ENCODE measurements at places on chromosomes 13 and 19.

GRCh38 chr19:7515645-7516151 lies at the start of gene ZNF358:
Gene ZNF358 (plus strand): TSS chr19:7516103. CDS start chr19:7519243, 3,140 bp downstream.
- H3K27me3 ChIP-seq: peaks cover 25% of the 10 kb centered on the region
- peaks cover 4% of the 10 kb centered on the region for H3K36me3 ChIP-seq
- peak within 1 kb of the TSS; percentile 92 for H3K4me3 ChIP-seq
- no peak for DNase-seq
- H3K4me1 ChIP-seq: peaks cover 21% of the 10 kb centered on the region

DNA sequence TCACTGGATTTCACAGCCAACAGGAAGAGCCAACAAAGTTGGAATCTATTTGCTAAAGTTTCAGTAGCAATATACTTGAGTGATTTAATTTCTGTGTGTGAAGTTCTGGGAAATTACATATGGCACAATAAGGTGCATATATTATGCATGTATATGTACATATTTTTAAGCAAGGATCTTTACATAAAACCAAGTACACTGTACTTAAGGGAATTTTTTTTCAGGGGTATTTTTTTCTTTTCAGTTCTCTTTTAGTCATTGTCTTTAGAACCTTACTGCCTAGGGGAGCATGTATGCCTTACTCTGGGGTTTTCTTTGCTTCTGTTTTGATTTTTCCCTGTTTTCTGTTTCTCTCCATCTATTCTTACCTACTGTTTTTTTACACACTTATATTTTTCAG lies 7.4 kb downstream of the RAP2A start:
- no peak for DNase-seq
- H3K4me3 ChIP-seq: no peak overlapping the region
- no peaks in the 10 kb centered on the region for H3K27me3 ChIP-seq
- no peak overlapping the region for H3K27ac ChIP-seq
- peaks cover 14% of the 10 kb centered on the region for H3K4me1 ChIP-seq
- no peaks in the 10 kb centered on the region for H3K36me3 ChIP-seq

- no peak overlapping the region for H3K4me3 ChIP-seq
- H3K36me3 ChIP-seq: peaks cover 17% of the 10 kb centered on the region
- DNase-seq: no peak
These were observed 133.2 kb upstream of the MCF2L start for GRCh38 chr13:112835796-112836195.

GRCh38 chr19:47650700-47651099 lies 41.8 kb downstream of the BICRA start:
- DNase-seq: no peak
- peaks cover 35% of the 10 kb centered on the region for H3K4me1 ChIP-seq
- H3K27me3 ChIP-seq: no peaks in the 10 kb centered on the region
- H3K4me3 ChIP-seq: no peak overlapping the region
- H3K27ac ChIP-seq: peak overlapping the region; percentile 21
- peaks cover 6% of the 10 kb centered on the region for H3K36me3 ChIP-seq

- H3K4me3 ChIP-seq: no peak overlapping the region
- peaks cover 2% of the 10 kb centered on the region for H3K4me1 ChIP-seq
- no peak overlapping the region for H3K27ac ChIP-seq
- DNase-seq: no peak
- H3K36me3 ChIP-seq: no peaks in the 10 kb centered on the region
These were observed 24.2 kb upstream of the C1QTNF9B start for GRCh38 chr13:23921451-23921888.
